ENCODE measurements at places on chromosomes 5 and 9.

- DNase-seq, result no peak
Observed at GRCh38 chr5:175920231-175920811, 47.8 kb downstream of the THOC3 start.

GRCh38 chr9:9783211-9783610 is 829.6 kb downstream of the PTPRD start:
- DNase-seq, result no peak

GRCh38 chr5:24232041-24232440 is 412.7 kb downstream of the CDH10 start:
- no peak for DNase-seq

DNA sequence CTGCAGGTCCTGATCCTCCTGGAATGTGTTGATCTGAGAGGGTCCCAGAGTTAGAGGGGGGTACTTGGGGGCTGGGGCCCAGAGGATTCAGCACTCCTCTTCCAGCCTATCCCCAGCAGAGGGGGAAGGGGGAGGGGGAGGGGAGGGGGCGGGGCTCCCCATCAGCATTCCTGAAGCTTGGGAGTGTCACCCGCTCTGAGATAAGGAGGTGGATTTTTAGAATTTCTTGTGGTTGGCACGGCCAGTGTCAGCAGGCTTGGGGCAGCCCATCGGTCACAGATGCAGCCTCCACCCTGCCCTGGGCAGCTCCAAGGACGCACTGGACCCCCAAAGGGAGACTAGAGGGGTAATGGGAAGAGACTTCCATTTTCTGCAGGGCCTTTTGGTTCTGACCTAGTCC is 5.3 kb downstream of the FGF18 start:
- no peak for DNase-seq

DNA sequence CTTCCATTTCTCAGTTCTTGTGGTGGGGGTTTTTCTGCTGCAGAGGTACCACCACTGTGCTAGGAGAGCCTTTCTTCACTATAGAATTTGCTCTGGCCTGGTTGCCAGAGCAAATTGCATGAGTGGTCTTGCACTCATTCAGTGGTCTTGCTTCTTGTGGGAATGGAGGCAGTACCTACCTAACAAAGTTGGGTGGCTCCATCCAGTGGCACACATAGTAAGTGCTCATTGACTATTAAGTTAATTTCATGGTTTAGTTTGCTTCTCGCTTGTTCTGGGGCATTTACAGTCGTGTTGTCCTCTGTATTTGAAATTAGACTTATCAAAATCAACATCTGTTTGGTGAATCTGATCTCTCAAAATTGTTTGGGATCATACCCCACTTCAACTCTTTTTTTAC is 23.0 kb downstream of the SLC28A3 start:
- DNase-seq, result no peak

GRCh38 chr5:138936968-138937345 is 61.8 kb upstream of the LRRTM2 start:
- no peak for DNase-seq

DNA sequence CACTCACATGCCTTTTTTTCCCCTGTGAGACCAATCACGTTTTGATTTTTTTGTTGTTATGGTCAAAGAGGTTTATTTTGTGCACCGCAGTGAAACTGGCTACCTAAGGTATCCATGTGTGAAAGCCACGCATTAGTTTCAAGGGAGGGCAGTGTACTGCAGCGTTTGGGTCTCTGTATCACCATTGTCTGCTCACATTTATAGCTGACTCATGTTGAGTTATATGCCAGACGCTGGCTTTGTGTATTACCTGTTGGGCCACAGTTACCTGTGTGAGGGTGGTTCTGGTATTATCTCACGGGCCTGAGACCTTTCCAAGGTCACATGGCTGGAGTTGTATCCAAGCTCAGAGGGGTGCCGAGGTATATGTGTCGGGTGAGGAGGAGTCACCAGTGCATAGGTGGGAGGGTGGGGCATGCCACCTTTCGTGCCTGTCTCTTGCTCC is 75.8 kb downstream of the ARHGAP26 start:
- DNase-seq, result no peak

- no peak for DNase-seq
Observed at GRCh38 chr5:156401804-156402203, 74.8 kb downstream of the SGCD start.

DNA sequence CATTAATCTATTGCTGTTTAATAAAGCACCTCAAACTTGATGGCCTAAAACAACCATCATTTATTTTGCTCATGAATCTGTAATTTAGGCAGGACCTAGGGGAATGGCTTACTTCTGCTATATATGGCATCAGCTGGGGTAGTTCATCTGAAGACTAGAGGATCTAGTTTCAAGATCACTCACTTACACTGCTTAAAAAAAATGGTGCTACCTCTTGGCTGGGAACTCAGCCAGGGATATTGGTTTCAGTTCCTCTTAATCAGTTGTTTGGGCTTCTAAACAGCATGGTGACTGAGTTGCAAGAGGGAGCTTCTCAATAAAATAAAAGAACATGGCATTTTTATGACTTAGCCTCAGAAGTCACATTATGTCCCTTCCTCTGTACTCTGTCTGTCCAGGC is 142.0 kb downstream of the FAM114A2 start:
- DNase-seq, result no peak

DNA sequence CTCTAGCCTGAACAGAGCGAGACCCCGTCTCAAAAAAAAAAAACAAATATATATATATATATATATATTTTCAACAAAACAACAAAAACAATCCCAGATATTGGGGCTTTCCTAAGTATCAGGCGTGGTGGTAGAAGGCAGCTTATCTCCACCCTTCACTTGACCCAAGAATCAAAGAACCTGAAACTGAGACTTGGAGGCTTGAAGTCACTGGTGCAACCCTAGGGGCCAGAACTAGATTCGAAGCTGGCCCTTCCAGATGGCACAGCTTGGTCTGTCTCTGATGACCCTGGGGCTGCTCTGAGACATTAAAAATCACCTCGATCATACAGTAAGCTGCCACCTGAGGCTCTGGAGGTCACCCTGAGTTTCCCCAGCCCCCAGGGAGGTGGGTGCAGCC is 1.3 kb upstream of the KCNMB1 start:
- DNase-seq, result no peak

DNA sequence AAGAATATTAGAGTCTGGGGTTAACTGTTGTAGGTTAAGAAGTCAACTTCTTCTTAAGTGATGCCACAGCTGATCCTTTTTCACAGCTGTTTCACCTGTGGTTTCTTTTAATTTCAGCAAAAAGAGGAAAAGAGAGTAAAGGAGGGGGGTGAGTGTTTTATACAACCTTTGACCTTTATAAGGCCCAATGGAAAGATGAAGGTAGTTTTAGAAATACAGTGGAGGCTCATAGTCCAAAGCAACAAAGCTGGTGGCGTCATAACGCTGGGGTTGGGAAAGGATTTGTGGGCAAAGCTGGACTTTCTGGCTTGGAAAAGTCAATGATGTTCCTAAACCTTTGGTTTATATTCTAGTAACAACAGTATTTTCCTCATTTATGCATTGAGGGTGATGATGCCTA is 49.5 kb downstream of the RCL1 start:
- no peak for DNase-seq
